ENCODE measurements at places on chromosomes 3 and 15. TPM values are rescaled to one million over a fixed set of nuclear protein-coding genes. Genes with fewer than 3 reads are reported as not detected.

DNA sequence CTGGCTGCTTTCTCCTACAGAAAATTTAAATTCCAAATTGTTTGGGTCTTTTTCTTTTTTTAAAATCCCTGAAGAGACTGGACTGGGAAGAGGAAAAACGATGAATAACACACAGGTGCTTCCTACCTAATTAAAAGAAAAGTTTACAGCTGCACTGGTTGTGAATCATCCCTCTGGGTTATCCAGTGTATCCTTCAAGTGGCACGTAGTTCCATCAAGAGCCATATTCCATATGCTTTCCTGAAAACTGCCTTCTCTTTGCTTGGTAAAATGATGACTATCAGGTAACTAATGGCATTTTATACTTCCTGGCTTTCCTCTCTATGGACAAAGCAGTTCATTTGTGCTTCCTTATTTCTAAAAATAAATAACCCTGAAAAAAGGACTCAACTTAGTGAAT is 123.2 kb downstream of the MAGI1 start:
- DNase-seq: no peak

Gene CEP19
- polyA plus RNA-seq: 2.0 TPM

DNA sequence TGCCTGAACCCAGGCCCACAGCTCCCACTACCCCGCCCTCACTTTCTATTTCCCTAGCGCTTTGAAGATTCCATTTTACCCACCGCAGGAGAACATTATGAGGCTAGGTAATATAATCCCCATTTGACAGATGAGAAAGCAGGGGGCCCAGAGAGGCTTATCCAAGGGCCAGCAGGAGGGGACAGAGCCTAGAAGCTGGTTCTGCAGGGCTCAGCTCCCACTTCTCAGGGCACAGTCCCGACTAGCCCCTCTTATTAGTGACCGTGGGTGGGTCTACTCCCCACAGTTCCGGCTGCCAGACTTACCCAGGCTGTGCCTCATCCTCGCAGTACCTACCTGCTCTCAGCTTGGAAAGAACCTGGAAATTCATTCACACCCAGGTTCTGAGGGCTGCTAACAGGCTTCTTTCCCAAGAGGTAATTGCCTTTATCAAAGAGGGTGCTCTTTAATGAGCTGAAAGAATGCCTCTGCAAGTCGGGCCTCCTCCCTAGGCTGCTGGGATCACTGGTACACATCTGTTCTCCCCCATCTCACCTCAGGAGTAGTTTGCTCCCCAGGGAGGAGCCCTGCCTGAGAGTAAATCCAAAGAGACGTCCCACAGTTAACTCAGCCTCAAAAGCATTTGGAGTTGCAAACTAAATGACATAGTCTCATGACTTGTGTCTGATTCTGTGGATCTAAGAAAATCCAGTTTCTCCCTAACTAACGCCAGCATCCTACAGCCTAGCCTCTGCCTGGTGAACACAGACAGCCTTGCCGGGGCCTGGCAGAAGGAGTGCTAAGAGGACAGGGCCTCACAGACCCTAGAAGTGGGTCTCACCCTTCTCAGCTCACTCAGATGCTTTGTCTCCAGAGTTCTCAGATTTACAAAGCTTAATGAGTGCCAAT is 125.0 kb downstream of the CHSY1 start:
- DNase-seq: peak; percentile 36

DNA sequence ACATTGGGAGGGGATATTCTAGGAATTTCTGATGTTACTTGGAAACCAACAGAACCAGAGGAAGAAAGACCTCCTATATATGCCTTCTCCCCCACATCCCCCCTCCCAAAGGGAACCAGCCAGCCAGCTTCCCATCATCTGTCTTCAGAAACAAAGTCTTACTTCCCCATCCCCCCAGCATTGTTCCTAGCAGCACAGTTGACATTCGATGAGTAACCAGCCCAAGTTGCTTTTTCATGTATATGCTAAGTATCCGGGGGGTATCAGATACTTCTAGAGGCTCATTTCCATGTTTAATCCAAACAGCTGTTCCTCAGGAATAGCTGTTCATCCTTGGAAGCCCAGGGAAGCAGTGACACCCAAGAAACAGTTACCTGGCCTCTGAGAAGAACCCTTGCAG is 16.0 kb downstream of the RMDN3 start:
- DNase-seq: no peak

DNA sequence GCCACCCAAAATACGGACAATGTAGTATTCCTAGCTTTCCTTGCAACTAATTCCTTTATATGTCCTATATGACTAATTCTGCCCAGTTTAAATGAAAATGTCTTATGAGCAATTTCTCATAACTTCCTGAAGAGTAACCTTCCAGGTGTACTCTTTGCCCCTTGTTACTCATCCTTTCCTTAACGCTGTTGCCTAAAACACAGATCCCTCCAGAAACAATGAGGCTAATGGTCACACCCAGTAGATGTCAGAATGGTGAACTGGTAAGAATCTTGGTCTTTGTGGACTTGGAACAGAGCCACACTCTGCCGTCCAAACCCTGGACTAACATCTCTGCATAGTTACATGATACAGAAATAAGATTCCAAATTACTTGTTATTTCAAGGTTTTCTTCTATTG is 497.9 kb downstream of the IGSF11 start:
- DNase-seq: no peak

DNA sequence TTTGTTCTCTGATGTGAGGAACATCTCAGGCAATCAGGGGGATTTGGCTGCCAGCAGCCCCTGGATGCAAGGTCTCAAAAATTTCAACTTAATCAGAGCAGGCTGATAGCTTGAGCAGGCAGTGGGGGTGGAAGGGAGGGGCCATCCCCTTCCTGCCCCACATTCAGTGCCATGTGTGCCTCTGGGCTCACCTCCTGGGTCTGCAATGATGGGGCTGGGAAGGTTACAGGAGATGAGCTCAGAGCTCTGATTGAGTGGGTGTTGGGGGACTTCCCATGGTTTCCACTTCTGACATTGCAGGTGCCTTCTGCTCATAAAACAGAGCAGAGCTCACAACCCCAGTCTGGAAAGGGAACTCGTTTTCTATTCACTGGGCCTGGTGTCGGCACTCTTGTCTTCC is 37.0 kb downstream of the PARP16 start:
- DNase-seq: no peak

- no peak for DNase-seq
These were observed 19.9 kb upstream of the DPH6 start for GRCh38 chr15:35565901-35566300.

Gene SAXO2
- polyA plus RNA-seq: 3.3 TPM

DNA sequence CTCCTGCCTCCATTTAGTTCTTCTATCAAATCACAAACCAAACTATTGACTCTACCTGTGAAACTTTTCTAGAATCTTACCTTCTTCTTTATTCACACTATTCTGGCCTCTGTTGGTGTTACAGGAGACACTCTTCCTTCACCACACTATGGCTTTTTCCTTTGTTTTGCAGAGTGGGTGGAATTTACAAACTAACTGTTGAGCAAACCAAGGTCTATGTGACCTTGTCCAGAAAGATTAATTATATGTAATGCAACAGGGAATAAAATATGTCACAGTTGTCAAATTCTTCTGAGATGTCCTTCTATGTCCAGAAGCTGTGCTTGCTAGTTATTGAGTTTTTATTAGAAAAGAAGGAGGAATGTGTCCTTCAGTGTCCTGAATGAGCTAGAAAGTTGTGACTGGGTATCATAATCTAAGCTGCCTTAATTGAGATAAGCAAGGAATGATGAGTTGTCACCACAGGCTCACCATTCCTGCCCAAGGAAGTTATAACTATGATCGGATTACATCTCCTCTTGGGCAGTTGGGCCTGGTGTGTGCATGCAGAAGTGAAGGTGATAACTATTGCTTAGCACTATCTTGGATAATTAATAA is 21.7 kb downstream of the ARL14 start:
- DNase-seq: no peak

- DNase-seq: no peak
These were observed 126.6 kb upstream of the BCL6 start for GRCh38 chr3:187871848-187872247.

Gene GABRR3
- not detected for polyA plus RNA-seq

DNA sequence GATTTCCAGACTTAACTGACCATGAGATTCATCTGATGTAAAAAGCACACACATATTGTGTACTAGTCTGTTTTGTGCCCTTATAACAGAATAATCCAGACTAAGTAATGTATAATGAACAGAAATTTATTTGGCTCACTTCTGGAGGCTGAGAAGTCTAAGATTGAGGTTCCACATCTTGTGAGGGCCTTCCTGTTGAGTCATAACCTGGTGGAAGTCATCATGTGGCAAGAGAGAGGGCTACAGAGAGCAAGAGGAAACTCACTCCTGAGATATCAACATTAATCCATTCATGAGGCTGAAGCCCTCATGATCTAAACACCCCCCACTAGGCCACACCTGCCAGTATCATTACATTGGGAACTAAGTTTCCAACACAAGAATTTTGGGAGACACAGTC is 977.6 kb downstream of the MCTP2 start:
- no peak for DNase-seq

- DNase-seq: no peak
These were observed 546.9 kb downstream of the RBMS3 start for GRCh38 chr3:29827756-29828155.

Gene CPLX3
- polyA plus RNA-seq: not detected

Gene PROS1
- 30.3 TPM for polyA plus RNA-seq

GRCh38 chr3:169421182-169421581 is 242.3 kb downstream of the MECOM start:
- DNase-seq: no peak

- DNase-seq: peak; percentile 16
These were observed 543.4 kb downstream of the GBE1 start for GRCh38 chr3:81218023-81218422.

- no peak for DNase-seq
These were observed 37.6 kb upstream of the TRIM71 start for GRCh38 chr3:32780071-32780734.

DNA sequence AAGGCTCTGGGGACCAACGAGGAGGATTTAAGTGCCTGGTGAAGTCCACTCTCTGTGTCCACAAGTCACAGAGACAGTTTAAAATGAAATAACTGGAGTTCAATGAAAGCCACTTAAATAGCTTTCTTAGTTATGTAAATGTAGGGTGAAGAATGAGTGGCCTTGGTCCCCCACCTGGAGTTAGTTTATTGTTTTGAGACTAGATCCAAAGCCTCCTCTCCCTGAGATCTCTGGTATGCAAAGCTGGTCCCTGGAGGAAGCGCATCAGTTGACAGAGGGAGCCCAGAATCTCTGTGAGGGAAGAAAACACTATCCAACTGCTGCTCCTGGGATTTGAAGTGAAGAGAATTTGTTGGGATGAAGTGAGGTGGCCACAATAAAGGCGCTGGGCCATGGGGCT is 40.5 kb downstream of the EXOG start:
- no peak for DNase-seq

All from muscle of back (tissue), 13 donors.